Stimulated activated CD8-positive, alpha-beta memory T cell treated with anti-CD3 and anti-CD28 coated beads, Interleukin-4, amount 100 ng/mL, for 1 hour (primary cell): ENCODE measurements at places on chromosomes 7 and 10.

GRCh38 chr7:80771523-80771922 lies 133.1 kb downstream of the CD36 start:
- no peak for DNase-seq

DNA sequence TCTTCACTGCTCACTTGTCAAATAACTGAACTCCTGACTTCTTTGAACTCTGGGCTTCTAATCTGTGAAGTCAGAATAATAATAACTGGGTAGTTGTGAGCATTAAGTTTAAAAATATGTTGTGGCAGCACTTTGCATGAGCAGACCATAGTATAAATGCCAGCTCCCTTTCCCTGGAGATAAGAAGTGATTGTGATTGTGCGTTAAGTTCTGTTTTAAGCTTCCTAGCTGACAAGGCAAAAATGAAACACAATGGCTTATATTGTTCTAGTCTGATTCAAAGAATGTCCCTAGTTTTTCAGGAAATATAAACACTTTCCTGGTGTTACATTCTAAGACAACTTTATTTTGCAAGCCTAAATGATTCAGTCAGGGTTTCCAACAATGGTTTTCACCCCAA lies 61.8 kb downstream of the PTPRE start:
- no peak for DNase-seq

DNA sequence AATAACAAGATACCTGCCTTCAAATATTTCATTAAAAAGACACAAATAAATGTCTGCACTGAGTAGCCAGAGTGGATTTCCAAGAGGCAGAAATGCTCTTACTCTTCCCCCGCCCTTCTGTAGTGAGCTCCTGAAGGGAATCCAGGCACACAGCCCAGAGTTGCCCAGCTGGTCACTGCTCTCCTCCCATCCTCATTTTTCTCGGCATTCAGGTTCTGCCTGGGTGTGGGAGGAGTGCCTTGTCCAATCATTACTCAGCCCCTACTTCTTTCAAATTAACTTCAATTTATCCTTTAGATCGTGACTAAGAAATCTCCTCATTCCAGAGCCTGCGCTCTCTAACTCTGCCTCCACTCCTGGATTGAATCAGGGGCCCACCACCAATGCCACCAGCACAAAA lies 12.2 kb downstream of the CCDC6 start:
- no peak for DNase-seq

GRCh38 chr7:24255139-24255538 lies 28.9 kb upstream of the NPY start:
- no peak for DNase-seq

DNA sequence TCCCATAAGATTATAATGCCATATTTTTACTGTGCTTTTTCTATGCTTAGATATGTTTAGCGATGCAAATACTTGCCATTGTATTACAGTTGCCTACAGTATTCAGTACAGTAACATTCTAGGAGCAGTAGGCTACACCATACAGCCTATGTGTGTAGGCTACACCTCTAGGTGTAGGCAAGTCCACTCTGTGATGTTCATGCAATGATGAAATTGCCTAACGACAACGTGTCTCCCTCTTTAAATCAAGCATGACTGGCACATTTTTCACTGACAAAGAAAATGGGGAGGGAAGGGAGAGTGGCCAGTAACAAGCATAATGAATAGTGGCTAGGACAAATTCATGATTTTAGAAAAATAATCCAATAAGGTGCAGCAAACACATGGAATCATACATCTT lies 1.7 kb downstream of the NCAPG2 start:
- no peak for DNase-seq

DNA sequence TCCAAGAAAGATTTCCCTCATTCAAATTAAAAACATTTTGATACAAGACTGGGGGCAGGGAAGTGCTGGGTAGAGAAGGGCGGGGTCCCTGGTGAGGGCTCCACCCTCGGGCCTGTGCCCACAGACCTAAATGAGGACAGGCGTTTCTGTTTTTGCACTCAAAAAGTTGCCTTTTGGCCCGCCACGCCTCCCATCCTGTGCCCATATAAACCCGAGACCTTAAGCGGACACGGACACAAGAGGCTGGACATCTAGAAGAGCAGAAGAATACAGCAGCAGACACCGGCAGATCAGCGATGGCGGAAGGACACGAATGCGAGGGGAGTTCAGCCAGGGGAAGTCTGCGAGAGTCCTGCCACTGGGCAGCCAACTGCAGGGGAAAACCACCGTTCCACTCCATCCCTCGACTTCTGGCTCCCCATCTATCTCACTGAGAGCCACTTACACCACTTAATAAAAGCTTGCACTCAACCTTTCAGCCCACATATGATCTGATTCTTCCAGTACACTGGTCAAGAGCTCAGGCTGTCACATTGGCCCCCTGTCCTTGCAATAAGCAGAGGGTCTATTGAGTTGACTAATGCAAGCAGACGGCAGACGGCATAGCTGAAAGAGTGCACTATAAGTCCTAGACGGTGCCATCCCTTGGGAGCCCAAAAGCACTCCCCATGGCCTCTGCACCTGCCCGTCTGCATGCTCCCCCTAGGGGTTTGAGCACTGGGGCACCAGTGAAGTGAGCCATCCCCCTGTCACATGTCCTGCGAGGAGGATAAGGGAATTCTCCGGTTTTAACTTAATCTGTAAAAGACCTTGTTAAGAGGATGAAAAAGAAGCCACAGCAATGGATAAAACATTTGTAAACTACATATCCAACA lies 181.8 kb upstream of the PRSS1 start:
- no peak for DNase-seq

DNA sequence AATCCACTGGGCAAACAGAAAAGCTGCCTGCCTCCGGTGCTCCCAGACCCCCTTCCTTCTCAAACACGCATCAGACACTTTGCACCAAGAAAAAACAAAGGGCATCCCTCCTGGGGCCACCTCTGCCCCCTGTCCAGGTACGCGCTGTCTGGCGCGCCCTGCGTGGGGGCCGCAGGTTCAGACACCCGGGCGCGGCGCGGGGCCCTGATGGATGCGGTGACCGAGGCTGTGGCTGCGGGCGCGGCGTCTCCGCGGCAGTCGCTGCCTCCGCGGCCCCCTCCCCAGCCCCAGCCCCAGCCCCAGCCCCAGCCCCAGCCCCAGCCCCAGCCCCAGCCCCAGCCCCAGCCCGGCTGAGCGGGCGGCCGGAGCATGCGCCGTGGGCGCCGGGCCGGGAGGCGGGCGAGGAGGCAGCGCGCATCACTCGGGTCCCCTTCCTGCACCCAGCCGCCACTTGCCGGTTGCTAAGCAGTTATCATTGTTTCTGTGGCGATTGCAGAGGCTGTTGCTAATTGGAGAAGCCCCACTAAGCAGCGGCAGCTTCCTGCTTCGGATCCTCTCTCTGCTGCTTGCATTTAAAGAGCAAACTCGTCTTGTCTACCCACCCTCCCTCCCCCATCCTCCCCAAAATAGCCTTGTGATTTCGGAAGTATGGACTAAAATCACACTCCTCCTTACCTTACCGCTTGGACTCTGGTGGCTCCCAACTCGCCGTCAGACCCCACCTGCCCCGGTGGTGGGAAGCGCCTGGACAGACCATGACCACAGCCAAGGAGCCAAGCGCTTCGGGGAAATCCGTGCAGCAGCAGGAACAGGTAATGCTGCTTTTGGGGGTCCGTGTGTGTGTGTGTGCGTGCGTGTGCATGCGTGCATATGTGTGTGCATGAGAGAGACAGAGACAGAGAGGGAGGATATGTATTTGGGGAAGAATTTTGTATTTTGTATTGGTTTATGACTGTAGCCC lies 252.8 kb downstream of the DPP6 start:
- no peak for DNase-seq

GRCh38 chr7:113338071-113338696 lies 219.8 kb upstream of the SMIM30 start:
- DNase-seq, result no peak

DNA sequence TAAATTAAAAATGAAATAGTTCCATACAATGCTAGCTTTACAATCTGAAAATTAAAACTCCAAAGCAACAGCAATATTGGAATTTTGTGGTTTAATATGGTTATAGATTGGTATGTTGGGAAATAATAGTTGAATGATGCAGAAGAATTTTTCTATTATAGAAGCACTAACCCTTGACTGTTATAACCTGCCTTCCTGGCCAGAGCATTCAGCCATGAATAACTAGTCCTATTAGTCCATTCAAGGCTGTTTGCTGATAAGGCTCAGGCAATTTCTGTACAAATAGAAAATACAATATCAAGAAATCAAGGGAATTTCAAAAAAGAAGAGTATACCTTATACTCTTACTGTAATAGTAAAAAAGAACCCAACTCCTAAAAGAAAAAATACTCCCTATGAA lies 101.6 kb upstream of the SP4 start:
- DNase-seq, result no peak

DNA sequence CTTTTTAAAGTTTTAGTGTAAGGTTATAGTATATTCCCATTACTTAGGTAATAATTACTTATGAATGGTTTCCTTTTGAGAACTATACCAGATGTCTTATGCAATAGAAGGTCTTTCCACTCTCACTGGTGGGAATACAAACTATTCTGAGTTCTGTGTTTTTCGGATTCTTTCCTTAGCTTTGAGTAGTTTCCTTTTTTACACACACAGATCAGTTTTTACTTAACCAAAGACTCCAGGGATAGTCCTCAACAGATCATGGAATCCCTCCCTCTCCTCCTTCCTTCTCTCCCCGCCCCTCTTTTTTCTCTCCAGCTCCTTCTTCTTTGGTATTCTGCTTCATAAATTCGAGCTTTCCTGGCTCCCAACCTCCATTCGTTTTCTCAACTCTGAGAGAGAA lies 13.3 kb downstream of the COPG2 start:
- no peak for DNase-seq

- no peak for DNase-seq
These were observed 19.3 kb upstream of the NUP205 start for GRCh38 chr7:135538376-135538775.

GRCh38 chr7:36048902-36049240 lies 104.2 kb upstream of the EEPD1 start:
- DNase-seq, result no peak

GRCh38 chr10:29408847-29409240 lies 120.0 kb downstream of the LYZL1 start:
- no peak for DNase-seq

GRCh38 chr7:128407751-128408708 lies 1.8 kb downstream of the IMPDH1 start:
- no peak for DNase-seq

- no peak for DNase-seq
These were observed 127.5 kb downstream of the ABCA13 start for GRCh38 chr7:48298779-48299178.

DNA sequence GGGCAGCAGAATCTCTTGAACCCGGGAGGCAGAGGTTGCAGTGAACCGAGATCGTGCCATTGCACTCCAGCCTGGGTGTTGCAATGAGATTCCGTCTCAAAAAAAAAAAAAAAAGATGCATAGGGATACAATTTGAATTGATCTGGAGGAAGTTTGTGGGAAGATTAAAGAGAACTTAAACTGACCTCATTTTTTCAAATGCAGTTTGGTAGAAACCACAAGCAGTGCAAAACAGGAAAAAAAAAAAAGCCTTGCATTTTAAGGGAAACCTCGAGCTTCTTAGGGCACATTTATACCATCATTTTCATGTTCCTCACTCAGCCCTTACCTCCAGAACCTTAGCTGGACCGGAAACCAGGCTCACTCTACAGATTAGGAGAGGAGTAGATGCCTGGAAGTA lies 2.8 kb downstream of the KCTD7 start:
- no peak for DNase-seq

- DNase-seq, result no peak
These were observed 2.0 kb downstream of the HPSE2 start for GRCh38 chr10:99233689-99234037.

DNA sequence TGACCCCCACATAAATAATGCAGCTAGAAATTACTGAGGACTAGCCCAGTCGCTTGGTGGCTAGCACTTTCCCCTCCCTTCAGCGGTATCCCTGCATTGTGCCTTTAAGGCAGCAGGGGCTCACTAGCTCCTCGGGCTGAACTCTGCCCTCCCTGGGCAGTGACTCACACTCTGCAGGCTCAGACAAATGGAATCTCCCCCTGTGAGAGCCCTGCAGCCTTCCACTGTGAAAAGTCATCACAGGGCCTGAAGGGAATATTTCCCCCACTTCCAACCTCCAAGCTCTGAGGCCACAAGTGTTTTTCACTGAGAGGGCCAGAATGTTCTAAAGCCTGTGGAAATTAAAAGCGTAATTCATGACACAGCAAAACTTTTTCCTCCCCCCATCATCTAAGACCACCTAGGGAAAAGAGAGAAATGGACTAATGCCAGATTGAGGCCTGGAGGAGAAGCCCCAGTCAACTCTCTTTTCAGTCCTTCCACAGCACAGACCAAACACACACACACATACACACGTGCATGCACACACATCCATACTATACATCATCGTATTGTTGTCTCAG lies 93.6 kb upstream of the COL1A2 start:
- no peak for DNase-seq

- DNase-seq, result no peak
These were observed 26.9 kb downstream of the LYZL1 start for GRCh38 chr10:29315814-29316213.

- no peak for DNase-seq
These were observed 25.1 kb downstream of the SNX8 start for GRCh38 chr7:2289111-2289586.

GRCh38 chr10:782751-783648 lies 93.5 kb upstream of the DIP2C start:
- DNase-seq, result no peak

- no peak for DNase-seq
These were observed 8.7 kb downstream of the CEP55 start for GRCh38 chr10:93505075-93505474.

- no peak for DNase-seq
These were observed 90.6 kb upstream of the OIT3 start for GRCh38 chr10:72802763-72803505.

DNA sequence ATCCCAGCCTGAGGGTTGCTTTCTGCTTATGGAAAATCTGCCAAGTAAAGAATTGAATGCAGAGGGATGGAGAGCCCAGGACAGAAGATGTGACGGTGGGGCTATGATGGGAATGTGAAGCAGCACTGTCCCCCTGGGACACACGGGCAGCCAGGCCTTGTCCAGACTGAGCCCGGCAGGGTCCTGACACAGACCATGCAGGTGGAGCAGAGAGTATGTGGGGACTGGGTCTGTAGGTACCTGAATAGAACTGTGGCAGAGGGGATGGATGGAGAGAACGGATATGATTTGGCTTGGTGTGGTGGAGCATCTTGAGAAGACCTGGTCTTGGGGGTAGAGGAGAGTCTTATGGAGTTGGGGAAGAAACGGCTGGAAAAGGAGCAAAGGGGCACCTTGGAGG lies 732 bp upstream of the LRRC18 start:
- no peak for DNase-seq

GRCh38 chr10:34679177-34679576 lies 135.9 kb downstream of the PARD3 start:
- DNase-seq, result no peak

DNA sequence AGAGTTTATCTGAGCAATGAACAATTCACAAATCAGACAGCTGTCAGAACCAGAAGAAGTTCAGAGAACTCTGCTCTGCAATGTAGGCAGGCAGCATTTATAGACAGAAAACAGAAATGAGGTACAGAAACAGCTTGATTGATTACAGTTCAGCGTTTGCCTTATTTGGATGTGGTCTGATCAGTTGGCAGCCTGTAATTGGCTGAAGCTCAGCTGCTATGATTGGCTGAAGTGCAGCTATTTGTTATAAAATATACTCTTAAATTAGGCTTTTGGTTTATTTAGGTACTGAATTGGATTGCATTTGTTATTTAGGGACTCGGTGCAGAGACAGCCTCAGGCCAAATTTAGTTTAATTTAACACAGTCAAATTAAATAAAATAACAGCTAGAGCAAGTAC lies 85.8 kb upstream of the JAZF1 start:
- DNase-seq, result no peak

- DNase-seq, result no peak
These were observed 24.6 kb downstream of the SCIN start for GRCh38 chr7:12595148-12595547.
